Hematopoietic multipotent progenitor cell treated with erythropoietin and hydrocortisone succinate and interleukin-3 and kit ligand, for 17 days (in vitro differentiated cells): ENCODE measurements at places on chromosomes 6 and 20.

DNA sequence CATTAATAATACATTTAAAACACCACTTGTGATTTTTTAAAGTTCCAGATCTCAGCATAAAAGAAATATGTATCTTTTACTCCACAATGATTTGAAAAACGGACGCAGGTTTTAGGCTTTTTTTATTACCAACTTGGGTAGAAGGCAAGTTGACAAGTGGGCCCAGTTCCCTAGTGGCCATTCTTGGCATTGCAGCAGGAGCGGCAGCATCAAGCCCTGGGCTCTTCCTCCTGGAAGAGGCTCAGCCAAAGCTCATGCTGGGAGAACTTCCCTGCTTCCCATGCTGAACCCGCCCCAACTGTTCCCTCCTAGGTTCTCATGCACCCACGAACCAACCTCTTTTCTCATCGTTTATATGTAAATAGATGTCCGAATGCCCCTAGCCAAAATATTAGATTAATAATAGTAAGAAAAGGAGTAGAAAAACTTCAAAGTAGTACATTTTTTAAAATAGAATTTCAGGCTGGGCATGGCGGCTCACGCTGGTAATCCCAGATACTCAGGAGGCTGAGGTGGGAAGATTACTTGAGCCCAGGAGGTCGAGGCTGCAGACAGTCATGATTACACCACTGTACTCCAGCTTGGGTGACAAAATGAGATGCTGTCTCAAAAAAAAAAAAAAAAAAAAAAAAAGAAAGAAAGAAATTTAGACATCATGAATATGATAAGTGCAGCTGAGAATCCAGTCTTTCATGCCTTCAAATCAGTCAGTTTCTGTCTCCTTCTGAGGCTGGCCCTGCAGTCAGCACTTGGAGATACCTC is 18.2 kb upstream of the MYB start:
- peak; percentile 47 for DNase-seq

GRCh38 chr20:60482221-60483008 is 524.2 kb downstream of the CDH26 start:
- DNase-seq: no peak

GRCh38 chr20:49637046-49637637 is 69.2 kb upstream of the PTGIS start:
- no peak for DNase-seq

- no peak for DNase-seq
Measured at GRCh38 chr20:32087070-32087469, 22.4 kb upstream of the TM9SF4 start.

- DNase-seq: no peak
Measured at GRCh38 chr6:167567142-167568033, 242.5 kb downstream of the TTLL2 start.

DNA sequence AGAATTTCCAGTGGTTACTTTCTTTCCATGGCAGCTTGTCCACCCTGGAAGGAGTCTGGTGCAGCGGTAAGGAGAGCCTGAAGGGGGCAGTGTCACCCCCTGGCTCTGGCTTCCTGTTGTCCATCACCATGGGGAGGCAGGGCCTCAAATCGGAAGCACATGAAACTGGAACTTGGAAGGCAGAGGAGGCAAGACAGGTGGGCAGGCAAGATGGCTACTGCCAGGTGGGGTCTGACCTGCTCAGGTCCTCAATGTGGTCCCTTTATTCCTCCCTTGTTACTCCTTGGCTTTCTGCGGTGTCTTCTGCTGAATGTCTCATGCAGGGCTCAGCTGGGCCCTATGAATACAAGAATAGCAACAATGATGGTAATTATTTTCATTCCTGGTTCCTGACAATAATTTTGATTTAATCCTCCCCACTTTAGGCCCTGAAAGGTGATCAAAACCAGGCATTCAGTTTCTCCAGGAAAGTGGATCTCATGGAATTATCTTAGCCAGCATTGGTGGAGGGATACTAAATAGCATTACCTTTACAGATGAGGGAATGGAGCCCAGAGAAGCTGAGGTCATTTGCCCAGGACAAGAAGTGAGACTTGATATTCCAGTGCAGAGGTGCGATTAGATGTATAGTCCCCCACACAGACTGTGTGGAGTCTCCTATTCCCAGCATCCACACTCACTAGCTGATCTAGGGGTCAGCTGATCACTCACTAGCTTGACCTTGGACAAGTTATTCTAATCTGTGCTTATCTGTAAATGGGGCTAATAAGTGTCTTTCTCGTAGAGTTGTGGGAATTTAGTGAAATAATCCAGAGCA is 17.6 kb upstream of the SNAI1 start:
- DNase-seq: peak; percentile 48

DNA sequence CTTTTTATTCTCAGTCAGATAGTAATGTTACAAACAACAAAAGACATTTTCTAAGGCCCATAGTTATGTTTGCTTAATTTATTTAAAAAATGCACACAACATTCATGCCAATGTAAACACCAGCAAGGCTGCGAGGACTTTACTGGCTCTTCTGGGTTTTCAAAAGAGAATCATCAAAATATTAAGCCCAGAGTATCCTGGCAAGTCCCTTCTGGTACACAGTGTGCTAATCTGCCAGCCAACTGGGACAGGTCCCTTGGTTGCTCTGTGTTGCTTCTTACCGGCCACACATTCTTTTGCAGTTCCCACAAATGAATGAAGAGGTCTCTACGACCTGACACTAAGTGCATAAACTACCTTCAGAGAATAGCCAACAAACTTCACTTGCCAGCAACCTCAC is 42.6 kb upstream of the SPDEF start:
- no peak for DNase-seq

GRCh38 chr6:123588546-123588895 is 48.2 kb downstream of the TRDN start:
- DNase-seq: no peak

GRCh38 chr6:157181649-157182048 is 141.7 kb downstream of the TMEM242 start:
- DNase-seq: no peak

GRCh38 chr6:116373300-116373699 is 2.6 kb downstream of the DSE start:
- DNase-seq: no peak

DNA sequence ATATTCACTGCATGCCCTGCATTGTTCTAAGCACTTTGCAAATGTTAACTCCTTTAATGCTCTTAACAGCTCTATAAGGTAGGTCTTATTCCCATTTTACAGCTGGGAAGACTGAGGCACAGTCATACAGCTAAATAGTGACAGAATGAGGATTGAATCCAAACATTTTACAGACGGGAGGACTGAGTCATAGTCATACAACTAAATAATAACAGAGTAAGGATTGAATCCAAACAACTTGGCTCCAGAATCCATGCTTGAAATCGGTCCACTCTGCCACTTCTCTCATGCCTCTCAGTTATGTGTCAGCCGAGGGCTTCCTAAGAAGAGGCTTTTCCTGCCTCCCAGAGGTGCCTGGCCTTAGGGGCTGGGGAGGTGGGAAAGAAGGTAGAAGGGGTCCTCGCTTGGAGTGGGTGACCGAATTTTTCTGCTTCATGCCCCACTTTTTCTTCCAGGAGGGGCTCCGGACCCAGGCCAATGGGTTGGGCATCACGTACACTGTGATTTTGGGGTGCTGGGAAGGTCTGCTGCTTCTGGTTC is 137.4 kb upstream of the RNF24 start:
- DNase-seq: no peak

DNA sequence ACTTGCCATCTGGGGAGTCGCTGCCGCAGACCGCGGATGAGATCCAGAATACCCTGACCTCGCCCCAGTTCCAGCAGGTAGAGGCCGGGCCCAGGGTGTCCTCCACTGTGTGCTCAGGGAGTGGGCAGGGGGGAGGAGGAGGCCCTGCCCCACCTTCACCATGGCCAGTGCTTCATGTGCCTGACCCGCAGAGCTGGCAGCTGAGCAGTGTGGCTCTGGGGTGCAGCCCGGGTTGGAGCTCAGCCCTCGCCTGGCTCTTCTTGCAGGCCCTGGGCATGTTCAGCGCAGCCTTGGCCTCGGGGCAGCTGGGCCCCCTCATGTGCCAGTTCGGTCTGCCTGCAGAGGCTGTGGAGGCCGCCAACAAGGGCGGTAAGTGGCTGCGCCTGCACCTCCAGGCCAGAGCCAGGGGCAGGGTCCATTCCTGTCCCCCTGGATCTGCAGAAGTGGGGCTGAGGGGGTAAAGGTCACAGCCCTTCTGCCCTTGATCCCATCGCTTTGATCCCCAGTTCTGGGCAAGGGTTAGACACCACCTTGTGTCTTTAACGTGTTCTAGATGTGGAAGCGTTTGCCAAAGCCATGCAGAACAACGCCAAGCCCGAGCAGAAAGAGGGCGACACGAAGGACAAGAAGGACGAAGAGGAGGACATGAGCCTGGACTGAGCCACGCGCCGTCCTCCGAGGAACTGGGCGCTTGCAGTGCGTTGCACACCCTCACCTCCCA is 5.5 kb downstream of the ADRM1 start:
- no peak for DNase-seq

DNA sequence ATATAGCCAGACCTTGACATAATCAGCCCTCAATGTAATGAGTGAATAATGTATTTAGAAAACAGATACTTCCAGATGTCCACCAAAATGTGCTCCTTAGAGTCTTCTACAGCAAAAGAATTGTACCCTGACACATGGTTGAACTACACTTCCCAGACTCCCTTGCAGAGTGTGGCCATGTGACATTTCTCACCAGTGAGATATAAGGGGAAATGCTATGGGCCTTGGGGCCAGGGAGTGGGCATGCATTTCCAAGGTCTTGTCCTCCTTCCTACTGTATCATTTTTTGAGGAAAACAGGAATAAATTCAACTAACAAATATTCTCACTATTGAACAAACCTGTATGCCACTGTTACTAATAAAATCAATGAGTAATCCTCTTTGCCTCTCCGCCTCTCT is 211.4 kb upstream of the SMLR1 start:
- DNase-seq: no peak

- DNase-seq: no peak
Measured at GRCh38 chr20:10970109-10970508, 296.3 kb upstream of the JAG1 start.

DNA sequence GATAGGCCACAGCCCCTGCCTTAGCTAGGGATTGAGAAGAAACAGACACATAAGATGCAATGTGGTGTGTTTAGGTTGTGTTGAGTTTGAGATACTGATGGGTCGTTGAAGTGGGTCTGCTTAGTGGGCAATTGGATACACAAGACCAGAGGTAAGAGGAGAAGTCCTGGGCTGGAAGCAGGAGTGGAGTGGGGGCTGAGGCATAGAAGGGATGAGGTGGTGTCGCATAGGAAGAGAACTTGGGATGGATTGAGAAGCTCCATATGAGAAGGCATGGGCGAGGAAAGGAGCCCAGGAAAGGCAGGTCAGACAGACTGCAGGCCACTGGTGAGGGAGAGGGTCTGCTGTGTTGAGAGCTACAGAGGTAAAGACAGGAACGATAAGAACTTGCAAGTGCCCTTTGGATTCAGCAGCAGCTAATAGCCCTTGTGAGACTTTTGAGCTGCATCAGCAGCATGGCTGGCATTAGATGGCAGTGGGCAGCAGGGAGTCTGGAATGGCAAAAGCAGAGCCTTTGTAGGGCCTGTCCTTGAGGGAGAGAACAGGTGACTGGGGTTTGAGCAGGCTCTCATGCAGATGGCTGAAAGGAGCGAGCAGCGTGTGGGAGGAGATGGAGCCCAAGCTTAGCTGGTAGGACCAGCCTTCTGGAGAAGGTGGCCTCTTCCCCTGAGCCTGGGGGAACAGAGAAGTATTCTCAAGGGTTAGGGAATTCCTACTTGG is 33.2 kb downstream of the PLCG1 start:
- DNase-seq: no peak

- no peak for DNase-seq
Measured at GRCh38 chr6:11876934-11877433, 98.4 kb upstream of the ADTRP start.

- DNase-seq: no peak
Measured at GRCh38 chr6:29183594-29183993, 12.9 kb downstream of the OR2J2 start.

DNA sequence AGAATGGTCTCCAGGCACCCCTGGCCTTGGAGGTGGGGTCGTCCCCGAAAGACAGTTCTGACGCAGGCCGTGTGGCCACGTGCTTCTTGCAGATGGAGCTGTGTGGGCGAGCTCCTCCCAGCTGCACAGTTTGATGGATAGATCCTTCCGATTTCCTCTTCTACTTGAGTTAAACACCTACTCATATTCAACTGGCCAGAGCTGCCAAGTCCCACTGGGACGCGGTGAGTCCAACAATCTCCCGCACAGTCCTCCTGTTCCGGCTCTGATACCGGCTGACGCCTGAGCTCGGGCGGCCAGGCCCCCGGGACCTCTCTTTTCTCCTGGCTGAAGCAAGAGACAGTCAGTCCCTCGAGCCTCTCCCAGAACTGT is 57.9 kb upstream of the DACT2 start:
- DNase-seq: no peak

DNA sequence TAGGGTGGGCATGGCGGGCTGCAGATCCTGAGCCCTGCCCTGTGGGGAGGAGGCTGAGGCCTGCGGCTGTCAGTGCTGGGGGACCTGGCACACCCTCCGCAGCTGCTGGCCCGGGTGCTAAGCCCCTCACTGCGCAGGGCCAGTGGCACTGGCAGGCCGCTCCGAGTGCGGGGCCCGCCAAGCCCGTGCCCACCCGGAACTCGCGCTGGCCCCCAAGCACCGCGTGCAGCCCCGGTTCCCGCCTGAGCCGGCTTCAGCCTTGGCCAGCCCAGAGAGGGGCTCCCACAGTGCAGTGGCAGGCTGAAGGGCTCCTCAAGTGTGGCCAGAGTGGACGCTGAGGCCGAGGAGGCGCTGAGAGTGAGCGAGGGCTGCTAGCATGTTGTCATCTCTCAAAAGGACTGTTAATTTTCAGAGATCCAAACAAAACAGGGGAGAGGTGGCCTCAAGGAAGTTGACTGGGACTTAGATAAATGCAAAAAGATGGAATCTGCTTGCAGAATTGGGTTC is 74.5 kb upstream of the RBM24 start:
- DNase-seq: no peak

DNA sequence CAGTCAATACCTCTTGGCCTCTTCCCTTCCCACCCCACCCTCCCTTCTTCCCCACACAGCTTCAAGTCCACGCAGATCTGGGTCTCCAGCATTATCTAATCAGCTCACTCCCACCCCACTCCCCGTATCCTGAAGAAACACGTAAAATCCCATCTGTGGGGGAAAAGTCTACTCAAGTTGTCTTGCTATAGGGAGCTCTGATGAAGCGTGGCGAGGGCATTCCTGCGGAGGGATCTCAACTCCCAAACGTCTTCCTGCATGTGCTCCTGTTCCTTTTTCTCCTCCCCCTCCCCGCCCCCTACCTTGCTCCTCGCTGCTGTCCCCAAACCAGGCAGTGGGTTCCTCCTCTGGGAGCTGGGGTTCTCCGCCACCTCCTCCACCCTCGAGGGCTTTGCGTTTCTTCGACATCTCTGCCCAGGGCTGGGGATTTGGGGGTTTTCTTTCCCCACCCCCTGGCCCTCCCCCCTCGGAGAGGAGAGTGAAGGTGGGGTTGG is 181.8 kb downstream of the TBXT start:
- DNase-seq: no peak

DNA sequence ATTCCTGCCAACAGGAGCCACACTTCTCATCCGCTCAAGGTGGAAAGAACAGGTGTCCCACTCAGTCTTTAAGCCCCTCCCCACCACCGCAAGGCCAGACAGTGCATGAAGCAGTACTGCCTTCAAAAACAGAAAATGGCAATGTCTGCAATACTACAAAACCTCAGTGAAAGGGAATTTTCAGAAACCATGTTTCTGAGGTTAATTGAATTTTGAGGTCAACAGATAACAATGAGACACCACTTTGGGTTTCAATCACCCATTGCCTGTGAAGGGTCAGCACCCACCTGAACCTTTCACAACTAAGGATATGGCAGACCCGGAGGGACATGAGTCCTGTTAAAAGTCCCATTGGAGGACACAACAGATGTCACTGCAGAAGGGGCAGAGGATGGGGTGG is 13.0 kb downstream of the ZC3H12D start:
- DNase-seq: no peak

GRCh38 chr20:3691306-3691705 is 9.5 kb upstream of the ADAM33 start:
- DNase-seq: no peak
